GOT3 (cell line): ENCODE measurements at places on chromosomes 6 and 20.

DNA sequence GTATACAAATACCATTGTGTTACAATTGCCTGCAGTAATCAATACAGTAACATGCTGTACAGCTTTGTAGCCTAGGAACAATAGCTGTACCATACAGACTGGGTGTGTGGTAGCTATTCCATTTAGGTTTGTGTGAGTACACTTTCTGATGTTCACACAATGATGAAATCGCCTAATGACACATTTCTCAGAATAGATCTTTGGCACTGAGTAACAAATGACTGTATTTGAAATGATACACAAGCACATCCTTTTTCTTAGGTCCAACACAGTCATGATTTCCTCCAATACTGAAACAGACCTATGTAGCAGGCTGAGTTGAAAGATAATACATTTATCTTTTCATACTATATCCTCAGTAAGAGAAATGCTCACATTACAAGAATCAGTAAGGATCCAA, 13.9 kb downstream of the KHDRBS2 start:
- no peak for DNase-seq

GRCh38 chr20:34318609-34319443, 15.7 kb upstream of the AHCY start:
- no peak for DNase-seq

DNA sequence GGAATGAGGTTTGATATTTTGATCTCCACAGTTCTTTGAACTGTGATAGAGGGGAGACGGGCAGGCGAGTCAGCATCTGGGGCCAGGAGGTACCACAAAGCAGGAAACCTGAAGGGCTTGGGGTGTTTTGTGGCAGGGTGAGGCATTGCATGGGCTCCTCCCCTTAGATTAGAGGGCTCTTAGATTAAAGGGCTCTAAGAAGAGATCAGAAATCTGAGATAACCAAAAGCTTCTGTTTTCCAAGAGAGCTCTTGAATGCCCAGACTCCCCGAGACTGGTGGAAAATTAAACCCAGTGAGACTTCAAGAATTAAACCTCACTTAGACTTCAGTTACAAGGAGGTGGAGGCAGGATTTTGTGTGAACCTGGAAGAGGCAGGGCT, 2.4 kb upstream of the GPX5 start:
- DNase-seq: no peak

DNA sequence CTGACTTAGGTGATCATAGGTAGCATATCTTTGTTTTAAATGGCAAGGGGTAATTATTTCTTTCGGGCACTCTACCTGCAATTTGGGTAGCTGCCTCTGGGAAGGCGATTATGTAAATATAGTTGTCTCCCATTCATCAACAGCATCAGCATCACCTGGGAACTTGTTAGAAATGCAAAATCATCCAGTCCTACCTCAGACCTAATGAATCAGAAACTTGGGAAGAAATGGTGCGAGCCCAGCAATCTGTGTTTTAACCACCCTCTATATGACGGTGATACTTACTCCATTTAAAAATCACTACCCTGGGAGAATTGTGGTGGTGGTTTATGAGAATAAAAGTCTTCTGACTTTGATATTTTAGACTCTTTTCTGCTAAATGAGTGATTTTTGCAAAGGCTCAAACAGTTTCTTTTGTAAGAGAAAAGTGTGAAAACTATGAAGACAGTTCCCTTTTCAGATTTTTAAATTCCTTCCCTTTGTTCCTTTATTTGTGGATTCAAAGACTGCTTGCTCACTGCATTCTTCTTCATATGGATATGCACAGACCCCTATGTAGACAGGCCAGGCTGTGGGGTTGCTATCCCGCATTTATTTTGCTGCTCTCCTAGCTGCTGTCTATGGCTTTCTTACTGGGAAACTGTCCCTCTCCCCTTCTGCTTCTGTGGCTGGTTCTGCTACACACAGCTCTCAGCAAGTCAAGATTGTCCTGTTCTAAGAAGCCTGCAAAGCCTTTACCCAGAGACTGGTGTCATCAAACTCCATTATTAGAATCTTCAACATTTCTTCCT, 365.3 kb downstream of the RNF144B start:
- DNase-seq: no peak

- DNase-seq: no peak
These were observed 192.3 kb downstream of the AIG1 start for GRCh38 chr6:143252961-143253360.

GRCh38 chr6:15961635-15962448, 167.0 kb upstream of the MYLIP start:
- no peak for DNase-seq

- no peak for DNase-seq
These were observed 20.4 kb upstream of the BMP2 start for GRCh38 chr20:6746901-6747609.

GRCh38 chr6:153125032-153125431, 6.0 kb downstream of the RGS17 start:
- no peak for DNase-seq

DNA sequence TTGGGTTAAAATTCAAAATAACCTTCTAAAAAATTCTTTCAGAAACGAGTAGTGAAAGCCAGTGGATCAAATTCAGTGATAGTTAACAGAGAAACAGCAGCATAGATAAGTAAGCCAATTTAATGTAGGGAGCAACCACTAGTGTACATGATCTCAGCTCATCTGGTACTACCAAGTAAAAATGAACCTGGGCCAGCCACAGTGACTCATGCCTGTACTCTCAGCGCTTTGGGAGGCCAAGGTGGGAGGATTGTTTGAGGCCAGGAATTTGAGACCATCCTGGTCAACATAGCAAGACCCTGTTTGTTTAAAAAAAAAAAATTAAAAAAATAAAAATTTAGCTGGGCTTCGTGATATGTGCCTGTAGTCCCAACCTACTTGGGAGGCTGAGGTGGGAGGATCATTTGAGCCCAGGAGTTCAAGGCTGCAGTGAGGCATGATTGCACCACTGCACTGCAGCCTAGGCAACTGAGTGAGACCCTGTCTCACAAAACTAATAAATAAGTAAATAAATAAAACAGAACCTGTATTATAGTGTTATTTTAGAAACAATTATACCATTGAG, 32.4 kb downstream of the CBFA2T2 start:
- no peak for DNase-seq

DNA sequence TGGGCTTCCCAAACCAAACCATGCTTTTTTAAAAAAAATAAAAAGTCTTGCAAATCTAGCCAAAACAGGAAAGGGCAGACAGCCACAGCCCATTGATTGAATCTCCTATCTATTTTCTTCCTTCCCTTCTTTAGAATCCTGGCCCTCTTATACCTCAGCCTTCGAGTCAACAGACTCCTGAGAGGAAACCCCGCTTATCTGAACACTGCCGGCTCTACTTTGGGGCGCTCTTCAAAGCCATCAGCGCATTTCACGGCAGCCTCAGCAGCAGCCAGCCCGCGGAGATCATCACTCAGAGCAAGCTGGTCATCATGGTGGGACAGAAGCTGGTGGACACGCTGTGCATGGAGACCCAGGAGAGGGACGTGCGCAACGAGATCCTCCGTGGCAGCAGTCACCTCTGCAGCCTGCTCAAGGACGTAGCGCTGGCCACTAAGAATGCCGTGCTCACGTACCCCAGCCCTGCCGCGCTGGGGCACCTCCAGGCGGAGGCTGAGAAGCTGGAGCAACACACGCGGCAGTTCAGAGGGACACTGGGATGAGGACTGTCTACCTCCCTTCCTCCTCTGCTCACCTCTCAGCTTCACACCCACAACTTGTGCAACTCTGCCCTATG, 10.1 kb upstream of the RTF2 start:
- no peak for DNase-seq

DNA sequence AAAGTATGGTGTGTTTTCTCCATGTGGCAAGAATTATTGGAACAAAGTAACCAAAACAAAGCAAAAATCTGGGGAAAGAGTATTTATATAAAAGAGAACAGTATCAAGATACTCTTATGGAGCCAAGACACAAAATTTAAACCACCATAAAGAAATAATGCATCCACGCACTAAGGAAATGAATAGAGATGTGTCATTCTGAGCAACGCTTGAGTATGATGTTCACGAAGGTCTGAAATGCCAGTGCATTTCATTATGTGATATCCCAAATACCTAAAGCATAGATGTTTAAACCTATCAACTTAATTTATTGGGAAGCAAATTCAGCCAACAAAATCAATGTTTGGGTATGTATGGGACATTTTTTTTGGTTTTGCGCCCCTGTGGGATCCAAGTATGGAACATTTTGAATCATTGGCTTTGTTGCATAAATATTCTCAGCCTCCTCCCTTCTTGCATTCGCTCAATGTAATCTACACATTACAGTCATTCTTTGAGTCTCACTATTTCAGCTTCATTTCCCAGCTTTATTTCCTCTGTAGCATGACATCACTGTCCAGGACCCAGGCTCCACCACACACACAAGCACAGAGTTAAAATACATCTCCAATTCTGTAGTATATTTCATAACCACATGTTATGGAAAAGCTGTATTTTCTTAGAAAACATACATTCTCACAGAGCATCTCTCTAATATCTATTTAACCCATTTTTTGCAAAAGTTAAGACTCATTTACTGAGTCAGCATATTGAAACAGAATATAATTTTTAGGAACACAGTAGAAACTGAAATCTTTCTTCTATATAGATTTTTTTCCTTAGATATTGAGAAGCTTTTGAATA, 11.6 kb upstream of the MOXD1 start:
- DNase-seq: no peak

- no peak for DNase-seq
These were observed 112.0 kb upstream of the CCN2 start for GRCh38 chr6:132063204-132063603.

DNA sequence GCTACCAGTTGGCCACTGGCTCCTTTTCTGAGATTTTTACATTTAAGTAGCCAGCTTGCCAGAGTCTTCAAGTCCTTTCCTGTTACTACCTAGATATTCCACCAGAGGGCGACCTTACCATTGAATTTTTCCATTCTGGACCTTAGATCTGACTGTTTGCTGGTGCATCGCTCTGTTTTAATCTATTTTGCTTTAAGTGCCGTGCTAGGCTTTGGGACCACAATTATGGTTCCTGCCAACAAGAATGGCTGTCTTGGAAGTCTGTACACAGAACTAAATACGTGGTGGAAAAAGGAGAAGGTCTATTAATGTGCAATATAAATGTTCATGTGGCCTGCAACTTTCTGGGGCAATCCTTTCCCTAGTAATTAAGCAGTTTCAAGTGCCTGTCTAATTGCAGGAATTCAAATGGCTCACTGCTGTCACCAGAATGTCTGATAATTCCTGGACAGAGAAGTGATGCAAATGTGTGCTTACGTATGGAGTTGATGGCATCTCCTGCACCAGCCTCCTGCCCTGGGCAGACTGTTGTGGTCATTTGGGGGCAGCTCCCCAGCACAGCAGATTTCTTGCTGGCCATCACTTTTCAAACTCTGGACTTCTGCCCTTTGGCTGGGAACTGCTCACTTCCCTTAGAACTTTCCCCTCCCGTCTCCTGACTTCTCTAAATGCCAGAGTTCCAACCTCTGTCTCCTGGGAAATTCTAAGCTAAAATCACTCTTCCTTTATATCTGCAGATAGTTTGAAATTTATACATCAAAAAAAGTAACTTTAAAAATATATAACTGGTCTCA, 5.6 kb upstream of the HLA-DOA start:
- no peak for DNase-seq

DNA sequence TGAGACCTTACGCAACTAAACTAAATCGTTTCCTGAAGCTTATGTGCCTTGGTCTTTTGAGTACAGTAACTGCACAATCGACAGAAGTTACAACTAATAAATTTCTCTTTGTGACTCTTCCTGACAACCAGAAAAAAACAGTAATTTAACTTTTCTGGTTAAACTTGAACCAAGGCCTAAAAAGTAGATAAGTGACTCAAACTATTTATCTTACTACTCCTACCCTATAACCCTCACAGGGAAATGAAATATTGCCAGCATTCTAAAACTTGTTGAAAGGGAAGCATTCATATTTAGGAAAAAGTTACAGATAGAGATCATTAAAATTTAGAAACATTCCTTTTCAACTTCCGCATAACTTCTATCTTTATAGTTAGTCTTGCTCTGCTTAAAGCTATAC, 1034.4 kb downstream of the EYS start:
- DNase-seq: no peak

DNA sequence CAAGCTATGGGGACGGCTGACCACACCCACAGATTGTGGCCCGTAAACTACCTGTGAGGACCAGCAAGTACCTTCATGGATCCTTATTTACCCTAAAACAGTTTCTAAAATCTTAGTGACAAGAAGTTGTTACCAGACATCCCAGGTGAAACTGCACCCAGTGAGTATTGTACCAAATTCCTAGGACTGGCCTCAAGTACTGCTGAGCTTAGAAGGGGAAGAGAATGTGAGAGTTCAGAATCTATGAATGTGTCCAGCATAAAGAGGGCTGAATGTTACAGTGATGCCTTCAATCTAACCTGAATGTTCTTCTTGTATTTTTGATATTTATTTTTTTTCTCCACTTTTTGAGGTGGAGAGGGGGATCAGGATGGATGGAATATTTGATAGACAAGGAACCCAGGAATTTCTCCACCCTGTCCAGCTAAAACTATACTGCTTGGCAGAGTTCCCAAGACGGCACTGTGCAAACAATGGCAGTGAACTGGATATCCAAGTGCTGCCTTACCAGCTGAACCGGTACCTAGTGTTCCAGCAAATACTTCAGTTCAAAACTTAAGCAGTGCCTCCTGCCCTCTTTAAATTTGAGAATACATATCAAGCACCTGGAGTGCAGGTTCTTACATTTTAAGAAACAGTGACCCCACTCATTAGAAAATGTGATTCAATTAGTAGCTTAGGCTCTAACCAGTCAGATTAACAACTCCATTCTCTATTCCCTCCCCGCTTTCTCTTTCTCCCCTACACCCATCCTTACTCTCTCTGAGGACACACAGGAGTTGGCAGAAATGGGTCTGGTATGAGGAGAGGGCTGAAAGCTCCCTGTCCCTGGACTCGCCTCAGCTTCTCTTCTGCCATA, 427.3 kb upstream of the FLRT3 start:
- DNase-seq: no peak

GRCh38 chr20:2998728-2999127, 44.7 kb upstream of the GNRH2 start:
- no peak for DNase-seq

DNA sequence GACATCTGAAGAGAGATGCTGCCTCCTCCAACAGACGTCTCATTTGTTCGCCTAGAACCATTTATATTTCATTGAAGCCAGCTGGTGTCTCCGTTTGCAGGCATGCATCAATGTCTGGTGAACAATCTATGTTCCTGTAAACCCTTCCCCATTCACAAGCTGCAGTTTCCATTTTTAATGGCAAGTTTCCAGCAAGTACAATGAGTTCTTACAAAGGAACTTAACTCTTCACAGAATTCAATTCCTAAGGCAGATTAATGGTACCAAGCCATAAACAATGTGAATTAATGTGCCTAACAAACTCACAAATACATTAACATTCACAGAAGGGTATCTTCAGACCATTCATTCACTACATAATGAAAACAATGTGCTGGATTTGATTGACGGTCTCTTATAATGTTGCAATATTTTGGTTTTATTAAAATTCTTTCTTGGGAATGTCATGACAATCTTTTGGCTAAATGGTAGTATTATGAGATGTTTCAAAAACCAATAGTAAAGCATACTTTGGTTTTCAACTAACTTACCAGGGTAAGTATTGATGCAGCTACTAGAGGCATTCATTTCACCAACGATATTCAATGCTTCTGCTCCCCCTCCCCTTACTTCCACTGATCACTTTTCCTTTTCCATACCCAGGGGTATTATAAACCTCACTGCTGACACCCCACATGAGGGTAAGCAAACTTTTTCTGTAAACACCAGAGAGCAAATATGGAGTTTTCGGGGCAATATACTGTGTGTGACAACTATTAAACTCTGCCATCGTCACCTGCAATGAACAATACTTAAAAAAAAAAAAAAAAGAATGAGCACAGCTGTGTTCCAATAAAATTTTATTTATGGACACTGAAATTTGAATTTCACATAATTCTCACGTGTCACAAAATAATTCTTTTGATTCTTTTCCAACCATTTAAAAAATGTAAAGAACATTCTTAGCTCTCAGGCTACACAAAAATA, 4.2 kb downstream of the AKIRIN2 start:
- no peak for DNase-seq
